T-cell (primary cell): ENCODE measurements at places on chromosomes 13 and 19.
A peak's percentile ranks its signal among the peaks of the same experiment; 100 is the strongest.

DNA sequence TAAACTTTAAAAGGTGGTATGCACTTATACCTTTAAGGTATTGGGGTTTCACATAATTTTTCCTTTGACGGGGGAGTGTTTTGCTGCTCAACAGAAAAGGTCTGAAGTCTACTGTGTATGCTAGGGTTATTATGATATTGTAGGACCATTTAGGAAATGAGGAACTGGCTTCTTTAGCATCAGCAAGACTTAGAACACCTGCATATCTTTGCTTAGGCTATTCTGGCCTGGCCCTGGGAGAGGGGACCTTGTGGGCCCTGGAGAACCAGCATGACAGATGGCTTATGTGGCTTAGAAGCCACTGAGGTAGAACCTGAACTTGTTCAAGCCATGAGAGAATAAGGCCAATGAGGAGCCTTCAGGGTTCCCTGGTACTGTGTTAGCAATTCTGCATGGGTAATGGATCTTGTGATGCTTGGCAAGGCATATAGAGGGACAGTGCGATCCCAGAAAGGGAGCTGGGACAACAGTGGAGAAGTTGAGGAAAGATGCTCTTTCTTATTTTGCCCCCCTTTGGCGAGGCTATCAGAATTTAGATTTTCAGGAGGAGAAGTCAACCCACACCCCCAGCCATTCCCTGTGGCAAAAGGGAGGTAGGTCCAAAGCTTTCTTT is 4.3 kb downstream of the RGCC start:
- DNase-seq, result no peak

DNA sequence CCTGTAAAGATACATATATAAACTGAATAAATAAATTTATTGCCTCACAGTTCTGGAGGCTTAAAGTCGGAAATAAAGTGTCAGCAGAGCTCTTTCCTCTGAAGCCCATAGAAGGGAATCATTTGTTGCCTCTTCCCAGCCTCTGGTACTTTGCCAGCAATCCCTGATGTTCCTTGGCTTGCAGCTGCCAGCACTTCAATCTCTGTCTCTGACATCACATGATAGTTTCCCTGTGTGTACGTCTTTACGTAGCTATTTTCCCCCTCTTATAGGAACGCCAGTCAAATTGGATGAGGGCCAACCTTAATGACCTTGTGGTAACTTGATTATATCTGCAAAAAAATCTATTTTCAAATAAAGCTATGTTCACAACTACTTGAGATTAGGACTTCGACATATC is 250.9 kb downstream of the LIG4 start:
- DNase-seq, result no peak

DNA sequence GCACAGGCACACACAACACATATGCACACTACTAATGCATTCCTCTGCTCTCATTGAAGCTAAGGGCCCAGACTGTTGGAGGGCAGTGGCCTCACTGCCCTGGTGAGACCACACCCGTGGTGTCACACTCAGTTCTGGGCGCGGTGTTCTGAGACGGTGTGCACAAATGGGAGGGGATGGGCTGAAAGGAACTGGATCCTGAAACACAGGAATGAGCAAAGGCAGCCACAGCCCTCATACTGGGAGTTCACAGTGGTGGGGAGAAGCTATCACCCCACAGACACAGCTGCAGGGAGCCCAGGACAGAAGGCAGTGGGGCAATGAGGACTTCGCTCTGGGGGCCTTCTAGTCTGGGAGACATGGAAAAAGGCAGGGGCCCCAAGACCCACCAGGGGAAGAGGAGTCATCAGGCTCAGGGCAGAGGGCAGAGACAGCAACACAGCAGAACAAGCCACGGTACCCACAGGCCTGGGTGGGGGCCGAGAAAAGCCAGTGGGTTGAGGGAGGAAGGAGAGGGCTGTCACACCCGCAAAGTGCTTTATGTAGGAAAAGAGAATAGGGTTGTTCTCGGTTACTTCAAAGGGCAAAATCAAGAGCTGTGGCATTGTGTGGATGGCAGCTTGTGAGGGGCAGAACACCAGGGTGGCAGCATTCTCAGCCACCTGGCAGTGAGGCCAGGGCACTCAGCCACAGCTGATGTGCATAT is 75.4 kb upstream of the GPR183 start:
- peak; percentile 38 for DNase-seq

DNA sequence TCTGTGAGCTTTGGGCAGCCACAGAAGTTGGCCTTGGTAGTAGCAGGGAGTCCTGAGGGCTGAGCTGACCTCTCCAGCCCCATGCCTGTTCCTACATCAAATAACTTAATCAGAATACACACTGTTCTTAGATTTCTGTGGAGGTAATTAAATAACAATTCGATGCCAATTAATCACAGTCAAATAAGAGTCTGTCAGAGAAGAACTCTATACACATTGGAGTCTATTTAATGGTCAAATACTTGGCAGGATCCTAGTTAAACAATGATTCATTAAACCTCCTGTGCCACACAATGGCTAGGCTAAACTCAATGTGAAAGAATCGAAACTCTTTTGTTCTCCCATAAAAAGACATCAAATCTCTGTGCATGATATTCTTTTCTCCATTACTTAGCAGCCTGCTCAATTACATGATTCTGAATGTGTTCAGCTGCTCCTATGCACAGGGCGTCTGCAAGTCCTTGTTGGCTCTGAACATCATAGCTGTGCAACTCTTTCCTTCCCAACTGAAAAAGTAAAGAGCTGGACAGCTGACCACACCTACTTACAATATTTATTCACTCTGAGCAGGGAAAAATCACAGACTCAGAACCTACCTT is 173.1 kb downstream of the ABCC4 start:
- no peak for DNase-seq

DNA sequence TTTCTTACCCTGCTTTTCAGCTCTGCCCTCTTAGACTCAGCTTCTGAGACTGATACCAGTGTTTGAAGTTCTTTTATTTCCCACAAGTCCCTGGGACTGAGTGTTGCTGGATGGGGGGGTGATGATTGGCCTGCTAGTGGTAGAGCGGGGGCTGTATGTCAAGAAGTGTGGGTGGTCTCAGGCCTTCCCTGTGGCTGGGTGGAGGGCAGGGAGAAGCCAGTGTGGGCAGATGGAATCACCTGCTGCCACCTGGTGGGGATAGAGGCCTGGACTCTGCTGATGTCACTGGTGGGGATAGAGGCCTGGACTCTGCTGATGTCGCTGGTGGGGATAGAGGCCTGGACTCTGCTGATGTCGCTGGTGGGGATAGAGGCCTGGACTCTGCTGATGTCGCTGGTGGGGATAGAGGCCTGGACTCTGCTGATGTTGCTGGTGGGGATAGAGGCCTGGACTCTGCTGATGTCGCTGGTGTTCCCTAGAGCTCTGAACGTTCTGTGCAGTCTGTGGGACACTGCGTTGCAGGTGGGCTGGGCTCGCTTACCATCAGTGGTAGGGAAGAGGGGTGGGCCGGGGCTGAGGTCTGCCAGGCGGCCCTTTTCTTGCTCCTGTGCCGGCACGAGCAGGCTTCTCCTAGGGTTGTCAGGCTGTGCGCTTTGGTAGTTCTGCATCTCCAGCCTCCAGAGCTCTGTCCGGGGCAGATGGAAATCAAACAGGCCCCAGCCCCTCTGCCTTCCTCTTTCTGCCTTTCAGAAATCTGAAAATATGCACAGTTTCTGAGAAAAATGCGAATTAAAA is 101.3 kb downstream of the ARHGEF7 start:
- DNase-seq, result peak; percentile 38

GRCh38 chr13:62879071-62879470 is 1463.4 kb upstream of the PCDH20 start:
- no peak for DNase-seq

DNA sequence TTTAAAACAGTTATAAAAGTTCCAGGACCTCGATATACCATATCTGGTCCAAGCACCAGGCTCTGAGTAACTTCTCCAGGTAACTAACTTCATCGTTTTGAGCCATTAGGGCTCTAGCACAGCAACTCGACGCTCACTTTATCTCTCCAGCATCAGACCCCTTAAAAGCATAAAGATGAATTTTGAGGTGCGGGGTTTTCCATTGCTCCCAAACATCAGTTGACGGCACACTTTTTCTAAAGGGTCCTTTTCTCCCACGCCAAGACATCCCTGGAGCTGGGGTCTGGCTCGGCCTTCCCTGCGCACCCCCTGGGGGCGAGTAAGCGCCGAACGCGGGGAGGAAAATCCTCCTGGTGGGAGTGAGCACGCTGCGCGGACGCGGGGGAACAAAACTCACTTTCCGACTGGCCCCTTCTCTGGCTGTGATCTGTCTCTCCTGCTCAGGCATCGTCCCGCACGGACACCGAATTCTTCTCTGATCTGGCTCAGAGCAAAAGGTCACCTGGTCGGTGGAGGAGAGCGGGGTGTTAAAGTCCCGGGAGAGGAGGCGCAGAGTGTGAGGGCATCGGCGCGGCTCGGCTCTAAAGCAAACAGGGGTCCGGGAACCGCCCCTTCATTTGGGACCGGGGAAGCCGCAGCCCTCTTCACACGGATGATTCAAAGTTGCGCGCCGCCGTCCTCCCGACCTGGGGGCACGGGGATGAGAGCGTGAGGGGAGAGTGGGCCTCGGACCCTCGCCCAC is at the start of gene ATP7B:
Gene ATP7B, minus strand, starts transcription at position 561 of the 742 bp plus-strand sequence. Its CDS starts 113 bp downstream, at position 448.
- no peak for DNase-seq

- DNase-seq, result no peak
Observed at GRCh38 chr13:48490241-48490640, 42.6 kb downstream of the RCBTB2 start.

GRCh38 chr13:108322206-108322824 is 52.8 kb downstream of the TNFSF13B start:
- DNase-seq, result no peak

DNA sequence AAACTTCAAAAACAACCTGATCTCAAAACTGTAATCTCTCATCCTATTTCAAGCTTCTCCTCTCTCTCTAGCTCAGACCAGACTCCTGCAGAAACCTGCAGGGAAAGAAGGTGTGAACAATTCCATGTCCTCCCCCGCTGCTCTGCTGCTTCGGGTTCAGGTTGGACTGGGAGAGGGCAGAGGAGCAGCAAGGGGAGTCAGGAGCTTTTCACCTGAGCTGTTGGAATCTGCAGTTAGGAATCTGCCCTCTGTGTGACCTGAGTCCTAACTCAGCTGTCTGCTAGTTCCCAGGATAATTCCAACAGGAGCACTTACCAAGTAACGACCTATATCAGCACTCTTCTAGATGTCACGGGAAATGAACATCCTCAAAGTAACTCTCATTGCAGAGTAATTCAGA is 118.3 kb downstream of the DNAJC15 start:
- DNase-seq, result no peak

DNA sequence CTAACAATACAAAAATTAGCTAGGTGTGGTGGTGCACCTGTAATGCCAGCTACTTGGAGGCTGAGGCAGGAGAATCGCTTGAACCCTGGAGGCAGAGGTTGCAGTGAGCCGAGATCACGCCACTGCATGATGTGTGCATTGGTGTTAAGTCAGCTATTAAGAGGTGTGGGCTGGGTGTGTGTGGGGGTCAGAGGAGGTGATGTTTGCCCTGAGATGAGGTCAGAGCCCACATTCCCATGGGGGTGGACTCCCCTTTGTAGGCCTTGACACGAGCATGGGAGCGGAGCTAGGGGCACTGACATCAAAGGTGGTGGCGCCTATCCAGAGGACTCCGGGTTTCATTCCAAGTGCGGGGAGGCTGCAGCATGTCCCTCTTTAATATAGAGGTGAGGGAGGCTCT is 34.6 kb upstream of the LDLR start:
- no peak for DNase-seq

DNA sequence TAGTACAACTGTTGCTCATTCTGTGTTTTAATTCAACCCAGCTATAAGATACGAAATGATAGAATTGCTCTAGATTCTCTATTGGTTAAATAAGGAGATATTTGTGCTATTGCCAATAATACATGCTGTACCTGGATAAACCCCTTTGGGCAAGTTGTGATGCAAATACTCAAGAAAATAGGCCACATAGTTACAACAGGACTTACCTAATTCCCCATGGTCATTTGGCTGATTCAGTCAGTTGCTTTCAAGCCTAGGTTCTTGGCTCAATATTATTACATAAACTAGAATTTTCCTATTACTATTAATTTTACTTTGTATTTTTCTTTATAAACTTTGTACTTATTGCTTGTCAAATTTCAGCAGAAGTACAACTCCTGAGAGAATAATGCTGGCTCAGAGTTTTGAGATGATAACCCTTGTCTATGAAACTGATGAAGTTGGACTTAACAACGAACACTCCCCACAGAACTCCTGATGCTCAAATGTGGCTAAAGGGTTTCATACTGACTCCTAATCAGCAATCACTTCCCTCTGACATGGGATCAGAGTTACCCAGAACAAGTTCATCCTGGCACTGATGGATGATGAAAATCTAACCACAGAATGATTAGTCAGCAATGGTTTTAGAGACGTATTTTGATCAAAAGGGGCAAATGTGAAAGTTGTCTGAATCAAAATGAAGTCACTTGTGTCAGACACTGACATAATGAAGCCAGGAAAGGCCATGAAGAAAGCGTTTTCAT is 221.1 kb downstream of the ITGBL1 start:
- no peak for DNase-seq

- no peak for DNase-seq
Observed at GRCh38 chr13:79987323-79987722, 353.6 kb downstream of the SPRY2 start.

GRCh38 chr13:99871249-99871898 is 100.2 kb downstream of the ZIC5 start:
- no peak for DNase-seq

DNA sequence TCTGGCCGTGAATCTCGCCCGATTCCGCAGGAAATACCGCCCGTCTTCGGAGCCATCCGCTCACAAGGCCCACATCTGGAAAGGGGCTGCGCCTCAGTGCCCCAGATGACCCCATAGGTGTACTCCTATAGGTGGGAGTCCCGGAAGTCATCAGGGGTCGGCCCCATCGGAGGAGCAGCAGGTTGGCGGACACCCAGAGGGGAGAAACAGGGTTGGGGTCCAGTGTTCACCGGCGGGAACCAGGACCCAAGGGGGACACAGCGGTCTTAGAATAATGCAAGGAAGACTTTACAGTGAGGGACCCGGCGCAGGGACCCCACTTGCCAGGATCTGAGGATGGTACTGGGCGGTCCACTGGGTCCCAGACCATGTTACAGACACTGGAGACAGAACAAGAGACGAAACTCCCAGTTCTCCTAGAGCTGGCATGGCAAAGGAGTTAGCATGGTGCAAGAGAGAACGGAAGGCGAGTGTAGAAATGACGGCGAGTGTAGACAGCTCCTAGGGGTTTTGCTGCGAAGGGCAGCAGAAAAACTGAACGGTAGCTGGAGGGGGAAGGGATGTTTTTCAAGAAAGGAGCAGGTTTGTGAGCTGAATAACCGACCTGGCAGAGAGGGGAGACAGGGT is 4.2 kb upstream of the RGL3 start:
- DNase-seq, result no peak

- peak; percentile 90 for DNase-seq
Observed at GRCh38 chr13:52450012-52450792, at the start of gene VPS36. VPS36 (minus strand) TSS chr13:52450634; CDS start chr13:52450594, 40 bp downstream.
